ENCODE measurements at places on chromosomes 3 and 15.

- DNase-seq, result no peak
Measured at GRCh38 chr15:63094495-63094931, 27.1 kb upstream of the LACTB start.

DNA sequence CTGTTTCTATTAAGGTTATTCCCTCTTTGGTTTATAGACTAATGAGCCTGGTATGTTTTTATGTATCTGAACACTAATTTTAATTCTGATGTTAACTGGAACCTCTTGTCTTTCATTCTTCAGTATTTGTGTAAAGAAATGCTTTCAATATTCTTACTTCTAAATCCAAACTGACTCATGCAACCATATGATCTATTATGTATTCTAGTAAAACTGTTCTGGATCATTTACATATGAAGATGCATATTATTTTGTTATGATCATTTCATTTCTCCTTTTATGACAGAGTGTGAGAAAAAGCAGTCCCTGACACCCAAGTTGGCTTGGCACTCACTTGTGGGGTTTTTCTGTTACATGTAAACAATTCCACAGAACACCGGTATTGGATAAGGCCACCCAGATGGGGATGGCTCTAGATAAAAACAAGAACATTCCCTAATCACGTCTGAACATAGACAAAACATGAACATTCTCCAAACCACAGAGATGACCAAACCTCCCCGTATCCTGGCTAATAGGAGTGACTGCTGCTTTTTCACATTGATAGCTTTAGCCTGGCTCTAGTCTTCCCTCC is 72.2 kb upstream of the EPHB3 start:
- DNase-seq, result no peak

DNA sequence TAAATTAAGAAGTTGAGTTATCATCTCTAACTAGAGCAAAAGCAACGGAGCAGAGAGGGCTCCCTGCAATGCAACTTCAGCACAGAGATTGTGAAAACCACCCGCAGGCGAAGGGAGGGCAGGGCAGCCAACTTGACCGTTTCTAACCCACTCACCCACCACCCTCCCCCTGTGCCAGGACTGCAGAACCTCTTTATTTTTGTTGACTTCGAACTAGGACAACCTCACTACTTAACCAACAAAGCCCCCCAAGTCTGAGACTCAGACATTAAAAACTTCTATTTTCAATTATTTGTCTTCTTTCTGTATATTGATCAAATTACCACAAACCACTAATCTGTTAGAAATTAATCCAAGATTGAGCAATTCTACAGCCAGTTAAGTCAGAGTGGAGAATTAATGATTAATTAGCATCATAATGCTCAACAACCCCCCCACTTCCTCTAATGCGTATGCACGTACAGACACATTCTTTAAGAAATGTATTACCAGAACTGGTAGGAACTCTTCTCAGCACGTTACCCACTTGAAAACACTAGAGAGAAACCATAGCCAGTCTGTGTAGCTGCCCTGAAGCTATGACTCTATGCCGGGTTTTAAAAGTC is 2.0 kb downstream of the MGLL start:
- DNase-seq, result no peak

DNA sequence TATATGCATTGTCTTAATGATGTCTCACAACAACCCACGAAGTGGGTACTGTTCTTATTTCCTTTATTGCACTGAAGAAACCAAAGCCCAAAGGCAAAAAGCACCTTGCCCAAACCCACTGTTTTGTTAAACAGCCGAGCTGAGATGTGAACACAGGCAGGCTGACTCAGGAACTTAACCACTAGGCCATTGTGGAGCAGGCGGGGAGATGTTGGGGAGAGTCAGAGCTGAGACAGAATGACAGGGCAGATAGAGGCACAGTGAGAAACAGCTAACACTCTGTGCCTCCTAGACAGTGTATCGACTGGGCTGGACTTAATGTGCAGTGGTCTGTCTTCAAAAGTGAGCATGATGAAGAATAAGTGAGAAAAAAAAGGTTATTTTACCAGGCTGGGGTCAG is 56.5 kb downstream of the RPLP1 start:
- DNase-seq, result no peak

DNA sequence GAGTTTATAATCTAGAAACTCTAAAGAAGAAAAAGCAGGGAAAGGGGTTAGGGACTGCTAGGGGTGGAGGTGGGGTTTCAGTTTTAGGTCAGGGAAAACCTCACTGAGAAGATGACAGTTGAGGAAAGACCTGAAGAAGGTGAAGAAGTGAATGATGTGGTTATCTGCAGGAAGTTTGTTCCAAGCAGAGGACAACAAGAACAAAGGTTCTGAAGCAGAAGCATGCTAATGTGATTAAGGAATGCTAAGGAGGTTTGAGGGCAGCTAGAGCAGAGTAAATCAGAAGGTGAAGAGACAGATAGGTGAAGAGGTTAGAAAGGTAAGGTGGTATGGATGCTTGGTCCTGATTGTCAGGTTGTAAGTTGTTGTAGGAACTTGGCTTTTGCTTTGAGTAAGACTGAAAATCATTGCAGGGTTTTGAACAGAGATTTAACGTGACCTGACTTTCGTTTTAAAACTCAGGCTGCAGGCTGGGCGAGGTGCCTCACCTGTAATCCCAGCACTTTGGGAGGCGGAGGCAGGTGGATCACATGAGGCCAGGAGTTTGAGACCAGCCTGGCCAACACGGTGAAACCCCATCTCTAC is 8.6 kb downstream of the OXSR1 start:
- DNase-seq, result no peak

- no peak for DNase-seq
Measured at GRCh38 chr15:73951601-73952000, 25.3 kb downstream of the LOXL1 start.

DNA sequence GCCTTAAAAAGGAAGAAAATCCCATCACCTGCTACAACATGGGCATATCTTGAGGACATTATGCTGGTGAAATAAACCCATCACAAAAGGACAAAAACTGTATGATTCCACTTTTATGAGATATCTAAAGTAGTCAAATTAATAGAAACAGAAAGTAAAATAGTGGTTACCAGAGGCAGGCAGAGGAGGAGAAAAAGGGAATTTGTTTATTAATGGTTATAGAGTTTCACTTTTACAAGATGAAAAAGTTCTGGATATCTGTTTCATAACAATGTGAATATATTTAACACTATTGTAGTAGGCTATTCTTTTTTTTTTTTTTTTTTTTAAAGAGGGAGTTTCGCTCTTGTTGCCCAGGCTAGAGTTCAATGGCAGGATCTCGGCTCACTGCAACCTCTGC is 40.4 kb downstream of the DPH3 start:
- DNase-seq, result no peak

- DNase-seq, result no peak
Measured at GRCh38 chr3:64399205-64399800, 174.0 kb upstream of the PRICKLE2 start.
